ENCODE measurements at places on chromosomes 11 and 22.

DNA sequence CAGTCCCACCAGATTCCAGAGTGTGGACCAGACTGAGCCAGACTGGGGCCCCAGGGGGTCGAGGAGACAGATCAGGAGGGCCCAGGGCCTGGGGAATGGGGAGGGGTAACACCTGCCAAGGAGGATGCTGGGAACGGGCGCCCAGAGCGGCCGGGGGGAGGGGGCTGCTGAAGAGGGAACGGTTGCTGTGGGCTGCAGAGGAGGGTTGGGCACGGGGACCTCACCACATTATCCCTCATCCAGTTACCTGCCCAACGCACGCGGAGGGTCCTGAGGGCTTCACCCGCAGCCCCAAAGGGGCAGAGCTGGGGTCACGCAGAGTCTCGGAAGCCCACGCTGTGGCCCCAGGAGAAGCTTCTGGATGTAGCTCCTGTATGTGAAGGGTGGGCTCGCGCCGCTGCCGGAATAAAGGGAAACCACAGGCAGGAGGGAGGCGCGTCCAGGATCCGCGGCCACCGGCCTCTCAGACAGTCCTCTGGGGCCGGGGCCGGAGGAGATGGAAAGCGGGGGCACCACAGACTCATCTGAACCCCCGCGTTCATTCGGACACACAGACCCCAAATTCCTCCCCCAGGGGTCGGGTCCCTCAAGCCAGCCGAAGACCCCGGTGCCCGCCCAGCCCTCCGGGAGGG lies 866 bp upstream of the SELENOO start:
- no peak for DNase-seq

- no peak for DNase-seq
Observed at GRCh38 chr11:70836071-70836470, 416.3 kb downstream of the SHANK2 start.

DNA sequence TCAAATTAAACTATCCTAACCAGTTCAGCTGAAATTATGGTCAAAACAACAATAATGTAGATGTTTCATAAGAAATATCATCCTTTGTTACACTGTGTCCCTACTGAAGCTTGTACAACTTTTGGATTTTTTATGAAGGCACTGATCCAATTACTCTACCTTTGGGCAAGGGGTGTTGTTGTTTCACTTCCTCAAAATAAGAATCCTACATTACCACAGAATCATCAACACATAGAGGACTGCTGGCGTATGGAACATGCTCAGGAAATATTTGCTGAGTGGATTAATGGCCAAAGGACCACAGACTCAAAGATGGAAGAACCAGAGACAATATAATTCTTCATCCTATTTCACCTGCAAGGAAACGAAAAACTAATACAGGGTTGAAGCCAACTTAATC lies 907.5 kb upstream of the CCDC90B start:
- DNase-seq, result no peak

DNA sequence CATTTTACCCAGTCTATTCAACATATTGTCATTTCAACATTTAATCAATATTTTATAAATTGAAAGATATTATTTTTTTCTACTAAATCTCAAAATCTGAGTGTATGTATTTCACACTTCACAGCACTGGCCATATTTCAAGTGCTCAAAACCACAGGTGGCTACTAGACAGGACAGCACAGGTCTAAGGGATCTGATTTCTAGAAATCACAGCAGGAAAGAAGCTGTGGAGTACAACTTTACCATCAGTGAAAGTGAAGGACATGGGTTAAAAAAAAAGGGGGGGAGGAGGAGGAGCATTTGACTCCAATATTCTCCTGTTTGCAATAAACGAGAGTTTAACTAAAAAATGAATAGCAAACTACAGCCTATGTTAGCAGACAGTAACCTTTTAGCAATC lies 4.5 kb downstream of the PRDM10 start:
- no peak for DNase-seq

GRCh38 chr11:116984186-116984585 lies 114.0 kb downstream of the SIK3 start:
- no peak for DNase-seq

- no peak for DNase-seq
Observed at GRCh38 chr11:61053191-61053590, 49.1 kb upstream of the CD5 start.
